ENCODE measurements at places on chromosomes 13 and 19. TPM values are rescaled to one million over a fixed set of nuclear protein-coding genes. Genes with fewer than 3 reads are reported as not detected.

DNA sequence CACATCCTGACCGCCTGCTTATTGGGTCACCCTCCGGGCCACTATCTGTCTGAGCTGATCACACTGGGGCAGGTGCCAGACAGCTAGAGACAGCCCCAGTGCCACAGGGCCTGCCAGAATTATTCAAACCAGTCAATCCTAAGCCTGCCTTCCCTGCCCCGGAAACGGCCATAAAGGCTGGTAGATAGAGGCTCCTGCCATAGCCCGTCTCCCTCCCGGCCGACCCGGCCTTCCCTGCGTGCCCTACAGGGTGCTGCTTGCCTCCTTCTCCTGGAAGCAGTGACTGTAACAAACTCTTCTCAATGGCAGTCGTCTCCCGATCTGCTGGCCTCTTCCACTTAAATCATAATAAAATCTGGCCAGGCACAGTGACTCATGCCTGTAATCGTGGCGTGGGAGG is 158.6 kb upstream of the SOX1 start:
- peak; percentile 76 for DNase-seq

Gene DCT
- 0.19 TPM for total RNA-seq

GRCh38 chr13:94300401-94300800 is 179.1 kb downstream of the DCT start:
- DNase-seq: no peak

DNA sequence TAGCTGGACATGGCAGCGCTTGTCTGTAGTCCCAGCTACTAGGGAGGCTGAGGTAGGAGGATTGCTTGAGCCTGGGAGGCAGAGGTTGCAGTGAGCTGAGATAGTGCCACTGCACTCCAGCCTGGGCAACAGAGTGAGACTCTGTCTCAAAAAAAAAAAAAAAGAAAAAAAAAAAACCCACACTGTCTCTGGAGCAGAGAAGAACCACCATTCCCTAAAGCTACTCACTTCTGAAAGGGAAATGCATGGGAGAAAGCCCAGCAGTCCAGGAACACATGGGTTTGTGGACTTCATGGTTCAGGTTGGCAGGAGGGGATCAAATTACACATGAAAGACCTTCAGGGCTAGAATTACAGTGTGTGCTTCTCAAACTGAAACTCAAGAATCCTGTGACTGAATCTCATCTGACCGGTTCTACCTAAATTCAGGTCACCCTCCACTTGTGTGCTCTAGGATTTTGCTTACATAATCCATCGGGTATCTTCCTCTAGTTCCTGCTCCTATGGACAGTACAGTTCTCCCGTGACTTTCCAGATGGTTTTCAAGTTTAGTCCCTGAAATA is 30.2 kb upstream of the CPB2 start:
- no peak for DNase-seq

Gene ACER1
- total RNA-seq: not detected

GRCh38 chr19:3780786-3781304 is 5.3 kb downstream of the MATK start:
- no peak for DNase-seq

DNA sequence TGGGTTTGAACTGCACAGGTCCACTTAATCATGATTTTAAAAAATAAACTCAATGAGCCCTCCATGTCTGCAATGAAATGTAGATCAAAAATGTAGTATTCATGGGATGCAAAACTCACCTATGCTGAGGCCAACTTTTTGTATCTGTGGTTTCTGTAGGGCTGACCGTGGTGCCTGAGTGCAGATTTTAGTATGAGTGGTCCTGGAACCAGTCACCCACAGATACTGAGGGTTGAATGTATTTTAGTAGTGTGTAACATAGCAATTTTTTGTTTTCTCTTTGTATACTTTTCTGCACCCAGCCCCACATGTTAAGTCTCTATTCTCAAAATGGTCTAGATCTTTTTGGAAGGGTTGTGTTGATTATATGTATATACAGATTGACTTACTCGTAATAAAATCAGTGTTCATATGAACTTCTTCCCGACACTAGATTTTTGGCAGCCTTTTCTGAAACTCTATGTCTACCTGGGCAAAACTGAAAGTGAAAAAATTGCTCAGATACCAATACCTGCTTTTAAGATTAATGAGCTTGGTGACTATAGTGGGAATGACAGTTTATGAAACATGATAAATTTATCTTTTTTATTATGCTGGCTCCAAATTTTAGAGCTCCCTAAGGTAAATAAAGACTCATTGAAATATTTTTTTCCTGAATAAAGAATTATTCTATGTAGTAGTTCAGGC is 51.6 kb downstream of the DNAJC15 start:
- no peak for DNase-seq

Gene CACNG7
- total RNA-seq: not detected

Gene LILRB4
- total RNA-seq: 2.7 TPM

Gene NCAN
- total RNA-seq: not detected

Gene TINCR
- total RNA-seq: 0.43 TPM

DNA sequence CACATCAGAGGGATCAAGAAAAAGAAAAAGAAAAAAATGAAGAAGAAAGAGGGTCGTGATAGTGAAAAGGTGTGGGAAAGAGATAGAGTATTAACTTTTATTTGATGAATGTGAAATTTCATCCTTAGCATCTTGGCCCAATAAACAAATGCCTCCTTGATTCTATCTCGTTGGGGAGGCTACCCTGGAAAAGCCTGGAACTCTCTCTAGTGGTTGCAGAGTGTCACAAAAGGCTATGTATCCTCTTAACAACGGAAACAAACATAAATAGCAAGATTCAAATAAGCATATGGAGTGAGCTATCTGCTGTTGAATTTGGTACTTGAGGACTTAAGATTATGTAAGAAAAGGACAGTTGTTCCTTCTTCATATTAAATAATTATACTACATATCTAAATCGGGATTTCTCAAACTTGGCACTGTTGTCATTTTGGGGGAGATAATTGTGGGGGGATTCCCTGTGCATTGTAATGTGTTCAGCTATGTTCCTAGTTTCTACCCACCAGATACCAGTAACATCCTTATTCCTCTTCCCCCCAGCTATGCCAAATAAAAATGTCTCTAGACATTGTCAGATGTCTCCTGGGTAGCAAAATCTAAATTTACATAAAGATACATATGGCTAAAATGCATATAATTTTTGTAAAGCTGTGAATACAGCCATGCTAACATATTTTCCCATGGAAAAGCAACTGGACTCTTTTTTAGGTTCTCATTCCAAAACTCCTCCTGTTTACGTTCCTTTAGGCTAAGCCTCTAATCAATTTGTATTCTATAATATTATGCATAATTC is 557.2 kb downstream of the DCT start:
- no peak for DNase-seq

Gene SYNGR4
- total RNA-seq: not detected

GRCh38 chr13:42189061-42189460 is 82.9 kb upstream of the AKAP11 start:
- DNase-seq: no peak

DNA sequence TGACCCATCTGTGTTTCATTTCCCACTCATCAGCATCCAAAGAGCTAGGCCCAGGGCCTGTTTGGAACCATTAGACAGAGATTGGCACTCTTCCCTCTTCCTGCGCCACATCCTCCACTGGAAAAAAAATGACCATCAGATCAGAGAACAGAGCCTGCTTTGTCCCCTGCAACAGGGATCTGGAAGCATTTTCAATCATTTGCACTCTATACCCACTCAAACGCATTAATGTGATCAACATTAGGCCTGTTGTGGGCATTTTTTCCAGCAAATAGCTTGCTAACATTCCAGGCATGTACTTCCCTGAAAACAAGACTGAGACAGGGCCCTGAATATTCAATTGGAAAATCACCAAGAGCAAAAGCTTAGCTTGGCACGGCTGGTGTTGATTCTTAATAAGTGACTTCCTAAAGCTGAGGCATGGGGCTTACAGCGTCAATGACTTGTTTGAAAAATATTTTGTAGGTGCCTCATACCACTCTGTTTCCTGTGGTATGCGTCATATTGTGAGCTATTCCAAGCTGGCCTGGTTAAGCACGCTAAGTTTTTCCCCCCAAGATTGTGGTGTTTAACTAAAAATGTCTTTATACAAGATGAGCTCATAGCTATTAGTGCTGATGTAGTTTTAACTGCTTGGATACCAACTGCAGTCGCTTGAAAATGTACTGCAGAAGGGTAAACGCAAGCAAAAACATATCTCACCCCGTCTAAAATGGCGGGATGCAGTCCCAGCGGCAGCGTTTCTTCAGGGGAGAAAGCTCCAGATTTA is 404.4 kb downstream of the SPRY2 start:
- DNase-seq: no peak

DNA sequence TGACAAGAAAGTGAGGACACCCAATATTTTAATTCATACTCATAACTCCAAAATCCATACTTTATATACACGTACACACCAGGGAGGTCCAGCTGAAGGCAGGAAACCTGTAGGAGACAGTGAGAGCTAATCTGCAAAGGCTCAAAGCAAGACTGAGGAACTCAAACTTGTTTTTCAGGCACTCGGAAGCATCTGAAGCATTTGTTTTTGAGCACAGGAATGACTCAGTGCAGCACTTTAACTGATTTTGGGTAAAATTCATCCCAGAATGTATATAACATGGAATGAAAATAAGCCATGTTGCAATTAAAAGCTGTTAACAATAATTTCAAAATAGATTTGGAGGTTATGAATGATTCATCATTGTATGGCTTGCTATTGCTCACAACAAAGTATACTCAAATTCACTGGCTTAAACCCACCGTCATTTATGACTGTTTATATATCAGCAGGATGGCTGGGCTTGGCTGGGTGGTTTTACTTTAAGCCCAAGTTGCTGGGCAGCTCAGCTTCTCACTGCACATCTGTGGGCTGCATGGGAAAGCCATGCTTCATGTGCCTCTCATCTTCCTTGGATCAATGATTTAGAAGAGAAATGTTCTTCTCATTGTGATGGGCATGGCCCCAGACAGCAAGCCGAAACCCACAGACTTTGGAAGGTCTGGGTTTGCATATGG is 177.0 kb downstream of the RFC3 start:
- no peak for DNase-seq

GRCh38 chr13:53216773-53217172 is 188.2 kb downstream of the OLFM4 start:
- DNase-seq: no peak

- no peak for DNase-seq
Observed at GRCh38 chr19:20607943-20608342, 42.4 kb upstream of the ZNF737 start.

Gene LRRC63
- total RNA-seq: not detected

DNA sequence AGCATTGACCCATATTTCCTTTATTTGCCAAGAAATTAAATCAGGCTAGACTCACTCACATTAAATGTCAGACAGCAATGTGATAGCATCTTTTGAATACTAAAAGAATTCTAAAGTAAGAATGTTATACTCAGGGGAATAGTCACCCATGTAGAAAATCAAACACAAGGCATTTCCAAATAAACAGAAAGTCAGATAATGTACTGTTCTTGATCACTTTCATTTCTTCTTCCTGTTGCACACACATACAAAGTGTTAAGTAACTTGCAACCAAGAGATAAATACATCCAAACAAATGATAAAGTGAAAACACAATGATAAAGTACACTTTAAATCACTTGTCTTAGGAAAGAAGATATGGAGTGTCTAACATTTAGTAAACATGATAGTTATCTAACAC is 1366.6 kb upstream of the MIR17HG start:
- no peak for DNase-seq

DNA sequence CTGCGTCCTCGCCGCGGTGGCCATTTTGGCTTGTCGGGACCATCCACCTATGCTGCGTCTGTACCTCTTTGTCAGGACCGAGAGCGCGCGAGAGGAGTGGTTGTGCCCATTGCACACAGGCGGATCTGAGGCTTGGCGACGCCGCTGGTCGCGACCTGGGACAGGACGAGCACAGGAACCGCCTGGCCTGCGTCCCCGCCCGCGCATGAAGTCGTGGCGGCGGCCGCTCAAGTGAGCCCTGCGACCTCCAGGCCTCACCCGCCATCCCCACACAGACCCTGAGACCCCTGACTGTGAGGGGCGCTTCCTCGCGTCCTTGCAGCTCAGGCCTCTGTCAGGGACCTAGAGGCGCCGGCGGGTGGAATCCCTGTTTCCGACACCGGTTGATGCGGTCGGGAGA is 16.8 kb downstream of the ZNF586 start:
- DNase-seq: no peak

Gene PRR12
- total RNA-seq: 21.7 TPM

DNA sequence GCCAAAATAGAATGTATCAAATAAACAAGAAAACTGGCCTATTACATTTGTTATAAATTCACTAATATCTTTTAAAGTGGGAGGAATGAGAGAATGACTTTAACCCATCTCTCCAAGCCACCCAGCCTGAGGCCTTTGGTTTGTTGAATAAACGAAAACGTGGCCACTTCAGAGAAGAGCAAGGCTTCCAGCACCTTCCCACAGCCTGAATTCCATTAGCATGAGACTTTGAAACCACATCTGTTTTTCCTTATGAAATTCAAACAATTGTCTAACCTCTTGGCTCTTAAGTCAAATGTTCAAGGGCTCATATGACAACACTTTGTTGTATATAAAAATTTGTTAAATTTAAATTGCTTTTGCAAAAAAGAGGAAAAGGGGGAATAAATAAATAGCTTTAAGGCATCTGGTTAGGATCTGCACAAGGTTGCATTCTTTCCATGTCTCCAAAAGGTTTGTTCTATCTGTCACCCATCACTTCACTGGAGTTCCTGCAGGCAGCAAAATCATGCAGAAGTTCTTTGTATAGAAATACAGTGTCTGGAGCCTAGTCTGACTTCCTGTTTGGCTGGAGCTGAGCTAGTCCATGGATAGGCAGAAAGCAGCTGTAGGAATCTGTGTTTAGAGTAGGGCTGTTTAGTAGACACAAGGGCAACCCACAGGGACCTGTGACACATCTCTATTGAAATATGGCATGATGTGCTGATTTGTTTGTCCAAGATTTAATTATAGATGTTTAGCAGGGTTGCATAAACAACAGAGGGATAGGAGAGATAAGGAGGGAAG is 502.3 kb downstream of the KCTD12 start:
- DNase-seq: no peak

Gene ELSPBP1
- total RNA-seq: not detected

Gene C19orf73
- total RNA-seq: not detected

GRCh38 chr19:45444318-45445041 is 20.8 kb upstream of the ERCC1 start:
- DNase-seq: peak; percentile 98

DNA sequence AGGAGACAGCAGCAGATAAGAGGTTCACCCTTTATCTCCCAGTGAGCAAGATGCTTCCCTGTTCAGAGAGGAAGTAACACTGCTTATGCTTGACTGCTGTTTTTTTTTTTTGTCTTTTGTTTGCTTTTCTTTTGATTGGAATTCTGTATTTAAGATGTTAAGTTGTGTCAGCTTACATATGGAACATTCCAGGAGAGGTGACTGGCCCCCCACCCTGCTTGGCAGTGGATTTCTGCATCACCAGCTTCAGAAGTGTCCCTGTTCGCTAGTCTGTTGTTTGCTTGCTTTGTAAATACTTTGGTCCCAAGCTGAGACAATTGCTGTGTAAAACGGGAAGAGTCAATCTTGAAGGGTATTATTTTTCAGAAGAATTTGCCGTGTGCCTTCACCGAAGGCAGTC is 43.0 kb downstream of the IFT88 start:
- DNase-seq: no peak

- no peak for DNase-seq
Observed at GRCh38 chr13:36981156-36981743, 17.9 kb downstream of the ALG5 start.

- peak; percentile 82 for DNase-seq
Observed at GRCh38 chr19:54461210-54461609, 2.4 kb downstream of the LENG9 start.

Data from posterior vena cava (tissue), 2 donors.